ENCODE measurements at places on chromosomes 3 and 15. TPM values are rescaled to one million over a fixed set of nuclear protein-coding genes. Genes with fewer than 3 reads are reported as not detected.

DNA sequence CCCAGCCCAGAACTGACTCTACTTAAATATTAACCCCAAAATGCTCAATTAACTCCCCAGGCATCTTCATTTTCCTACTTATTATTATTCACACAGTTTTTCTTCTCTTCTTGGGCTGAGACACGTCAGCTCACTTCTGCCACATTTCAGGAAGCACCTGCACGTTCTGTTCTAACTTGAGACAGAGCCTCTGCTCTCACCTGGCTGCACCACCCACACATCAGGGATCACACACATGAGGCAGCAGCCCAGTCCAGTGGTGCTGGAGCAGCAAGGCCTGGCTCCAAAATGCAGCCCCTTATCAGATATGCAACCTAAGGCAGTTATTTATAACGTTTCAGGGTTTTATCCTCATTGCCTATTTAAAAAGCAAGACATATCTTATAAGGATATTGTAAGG lies 127.5 kb downstream of the OSBPL10 start:
- DNase-seq = no peak

Gene MME
- 114 TPM for total RNA-seq

Gene PLCH1
- total RNA-seq = 2.0 TPM

DNA sequence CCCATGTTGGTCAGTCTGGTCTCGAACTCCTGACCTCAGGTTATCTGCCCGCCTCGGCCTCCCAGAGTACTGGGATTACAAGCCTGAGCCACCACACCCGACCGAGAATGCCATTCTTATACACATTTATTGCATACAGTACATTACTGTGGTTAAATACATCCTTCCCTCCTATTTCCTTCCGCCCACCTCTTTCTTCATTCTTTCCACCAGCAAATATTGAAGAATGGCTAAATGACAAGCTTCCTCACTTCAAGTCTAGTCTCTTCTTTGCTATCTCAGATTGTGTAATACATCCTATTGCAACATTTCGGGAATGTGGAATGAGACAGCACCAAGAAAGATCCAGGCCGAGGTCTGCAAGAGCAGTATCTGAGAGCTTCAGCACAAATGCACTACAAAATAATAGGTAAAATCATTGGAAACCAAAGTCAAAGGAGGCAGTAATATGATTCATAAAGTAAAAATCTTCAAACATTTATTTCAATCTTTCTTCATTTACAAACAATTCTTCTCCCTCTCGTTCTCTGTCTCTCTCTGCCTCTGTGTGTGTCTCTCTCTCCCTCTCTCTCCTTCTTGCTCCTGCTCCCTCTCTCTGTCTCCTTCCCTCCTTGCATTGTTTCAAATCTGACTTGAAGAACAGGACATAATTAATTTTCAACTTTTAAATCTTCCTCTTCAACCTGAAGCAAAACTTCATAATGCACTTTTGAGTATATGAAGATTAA lies 94.7 kb upstream of the TGFBR2 start:
- DNase-seq = peak; percentile 30

Gene HRG
- not detected for total RNA-seq

- no peak for DNase-seq
These were observed 20.5 kb downstream of the MYO1E start for GRCh38 chr15:59352189-59352588.

Gene FYTTD1
- total RNA-seq = 56.7 TPM

DNA sequence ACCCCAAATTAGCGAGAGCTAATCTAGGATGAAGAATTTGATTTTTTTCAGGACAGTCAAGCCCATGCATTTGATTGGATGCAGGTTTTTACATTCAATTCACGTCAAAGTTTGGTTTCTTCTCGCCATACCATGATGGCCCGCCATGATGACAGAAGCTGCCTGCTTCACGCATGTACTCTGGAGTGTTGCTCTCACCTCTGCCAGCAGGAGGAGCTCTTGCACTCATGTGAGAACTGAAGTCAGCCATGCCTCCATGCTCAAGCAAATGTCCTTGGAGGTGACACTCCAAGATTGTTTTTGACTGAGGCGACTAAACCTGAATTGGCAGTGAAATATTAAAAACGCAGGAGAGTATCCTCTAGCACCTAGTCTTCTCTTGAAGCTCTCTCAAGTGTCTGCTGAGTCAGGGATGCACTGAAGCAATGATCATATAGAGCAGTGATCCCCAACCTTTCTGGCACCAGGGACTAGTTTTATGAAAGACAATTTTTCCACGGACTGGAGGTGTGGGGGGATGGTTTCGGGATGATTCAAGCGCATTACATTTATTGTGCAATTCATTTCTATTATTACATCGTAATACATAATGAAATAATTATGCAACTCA lies 120.9 kb downstream of the SAMMSON start:
- peak; percentile 66 for DNase-seq

Gene CP
- 25.9 TPM for total RNA-seq

GRCh38 chr3:69879051-69879450 lies 120.5 kb upstream of the SAMMSON start:
- no peak for DNase-seq

- peak; percentile 12 for DNase-seq
These were observed 24.5 kb downstream of the LPP start for GRCh38 chr3:188178293-188178936.

Gene RBP2
- total RNA-seq = 1.3 TPM

Gene GOLGA8S
- total RNA-seq = not detected

DNA sequence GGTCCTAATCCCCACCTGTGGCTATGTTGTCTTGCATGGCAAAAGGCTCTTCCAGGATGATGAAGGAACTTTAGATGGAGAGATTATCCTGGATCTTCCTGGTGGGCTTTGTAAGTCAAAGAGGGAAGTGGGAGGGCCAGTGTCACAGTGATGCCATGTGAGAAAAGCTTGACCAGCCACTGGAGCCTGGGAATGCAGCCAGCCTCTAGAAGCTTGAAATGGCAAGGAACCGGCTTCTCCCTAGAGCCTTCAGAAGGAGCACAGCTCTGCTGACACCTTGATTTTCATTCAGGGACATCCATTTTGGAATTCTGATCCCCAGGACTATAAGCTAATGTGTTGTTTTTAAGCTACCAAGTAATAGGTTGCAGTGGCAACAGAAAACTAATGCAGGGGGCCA lies 58.3 kb downstream of the CLEC3B start:
- no peak for DNase-seq

GRCh38 chr3:18531662-18532061 lies 106.5 kb upstream of the SATB1 start:
- DNase-seq = no peak

DNA sequence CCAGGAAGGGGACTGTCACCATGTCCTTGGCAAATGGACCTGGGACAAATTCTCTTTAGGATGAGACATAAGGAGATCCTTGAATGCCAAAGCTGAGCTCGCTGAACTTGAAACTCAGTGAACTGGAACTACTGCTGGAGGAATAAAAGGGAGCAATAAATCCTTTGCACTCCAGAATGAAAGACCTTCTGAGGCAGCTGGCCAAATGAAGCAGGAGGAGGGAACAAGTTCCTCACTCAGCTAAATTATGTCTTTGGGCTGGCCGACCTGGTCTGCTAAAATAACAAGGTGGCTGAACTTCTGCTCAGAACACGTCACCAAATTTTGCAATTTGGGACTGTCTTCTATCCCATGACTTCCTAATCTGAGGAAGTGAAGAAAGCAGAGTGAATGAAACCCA lies 314.7 kb downstream of the LPP start:
- no peak for DNase-seq

Gene ECE2
- total RNA-seq = not detected

- no peak for DNase-seq
These were observed 64.6 kb downstream of the CYP11A1 start for GRCh38 chr15:74302821-74303359.

DNA sequence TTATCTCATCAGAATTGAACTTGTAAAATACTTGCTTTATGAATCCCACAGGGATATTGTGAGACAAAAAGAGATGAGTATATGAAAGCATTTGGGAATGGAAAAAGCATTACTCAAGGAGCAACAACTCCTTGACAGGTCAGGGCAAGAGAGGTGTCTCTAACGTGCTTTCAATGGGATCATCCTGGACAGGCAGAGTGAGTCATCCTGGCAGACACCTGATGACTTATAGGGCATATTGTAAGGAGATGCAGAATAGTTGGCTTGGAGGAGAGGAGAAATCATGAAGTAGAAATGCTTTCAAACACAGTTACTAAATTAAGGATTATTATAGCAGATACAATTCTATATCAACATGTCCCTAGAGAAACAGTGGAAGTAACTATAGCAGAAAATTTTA lies 71.9 kb upstream of the THSD4 start:
- DNase-seq = no peak

GRCh38 chr3:158347966-158348365 lies 223.0 kb upstream of the MLF1 start:
- no peak for DNase-seq

Measured in breast epithelium (tissue), 4 donors.